ENCODE measurements at places on chromosomes 11 and 22.

DNA sequence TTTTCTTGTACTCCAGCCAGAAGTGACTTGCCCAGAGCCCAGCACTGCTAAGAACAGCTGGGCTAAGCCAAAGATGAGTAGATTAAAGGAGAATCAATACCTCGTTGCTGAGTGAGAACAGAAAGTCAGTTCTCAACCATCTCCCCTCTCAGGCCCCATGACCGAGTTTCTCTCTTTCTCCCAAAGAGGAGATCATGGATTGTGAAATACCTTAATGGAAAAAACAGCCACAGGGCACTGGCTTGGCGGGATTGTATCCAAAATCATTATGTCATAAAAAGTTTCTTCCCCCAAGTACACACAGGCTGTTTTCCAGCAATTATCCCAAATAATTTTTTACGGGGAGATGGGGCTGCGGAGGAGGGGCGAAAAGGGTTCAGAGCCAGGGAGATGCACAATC is 111.8 kb upstream of the TMEM45B start:
- DNase-seq: no peak

- DNase-seq: no peak
These were observed 41.7 kb downstream of the KIAA1671 start for GRCh38 chr22:24994070-24994763.

DNA sequence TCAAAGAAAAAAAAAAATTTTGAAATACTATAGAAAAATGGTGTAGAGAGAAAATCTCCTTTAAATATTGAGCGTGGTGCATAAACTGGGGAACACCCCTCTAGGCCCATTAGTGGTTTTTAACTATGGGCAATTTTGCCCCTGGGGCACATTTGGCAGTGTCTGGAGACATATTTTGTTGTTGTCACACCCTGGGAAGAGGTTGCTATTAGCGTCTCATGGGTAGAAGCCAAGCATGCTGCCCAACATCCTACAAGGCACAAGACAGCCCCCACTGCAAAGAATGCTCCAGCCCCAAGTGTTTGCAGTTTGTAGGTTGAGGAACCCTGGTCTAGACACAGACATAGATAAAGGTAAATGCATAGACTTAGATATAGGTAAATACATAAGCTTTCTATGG is 92.6 kb downstream of the KIAA1671 start:
- DNase-seq: no peak

DNA sequence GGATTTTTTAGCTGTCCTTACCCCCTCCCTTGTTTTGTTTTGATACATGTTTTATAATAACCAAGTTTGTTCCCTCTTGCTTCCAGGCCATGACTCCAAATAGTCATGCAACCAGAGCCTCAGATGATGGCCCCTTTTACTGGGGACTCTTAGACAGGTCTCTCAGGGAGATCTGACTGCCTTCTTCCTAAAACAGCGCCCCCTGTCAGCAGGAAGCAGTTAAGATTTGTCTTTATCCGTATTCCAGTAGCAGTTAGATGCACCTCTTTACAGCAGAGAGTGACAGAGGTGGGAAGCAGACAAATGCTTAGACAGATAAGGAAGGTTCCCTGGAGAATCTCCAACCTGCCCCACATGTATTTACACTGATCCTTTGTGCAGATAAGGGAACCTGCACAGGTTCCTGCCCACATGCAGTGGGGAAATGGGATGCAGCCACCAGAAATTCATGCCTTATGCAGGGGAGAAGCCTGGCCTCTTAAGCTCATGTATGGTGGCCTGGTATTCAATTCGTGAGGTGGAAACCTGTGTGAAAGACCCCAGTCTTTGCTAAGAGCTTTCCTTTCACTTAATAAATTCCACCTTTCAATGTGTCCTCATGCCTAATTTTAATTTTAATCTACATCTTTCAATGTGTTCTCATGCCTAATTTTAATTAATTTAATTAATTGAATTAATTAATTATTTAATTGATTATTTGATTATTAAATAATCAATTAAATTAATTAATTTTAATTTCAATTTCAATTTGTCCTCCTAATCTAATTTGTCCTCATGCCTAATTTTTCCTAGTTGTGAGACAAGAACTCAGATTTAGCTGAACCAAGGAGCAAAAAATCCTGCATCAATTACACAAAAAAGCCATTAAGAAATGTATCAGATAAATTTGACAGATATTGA is 11.5 kb upstream of the GLYAT start:
- no peak for DNase-seq

DNA sequence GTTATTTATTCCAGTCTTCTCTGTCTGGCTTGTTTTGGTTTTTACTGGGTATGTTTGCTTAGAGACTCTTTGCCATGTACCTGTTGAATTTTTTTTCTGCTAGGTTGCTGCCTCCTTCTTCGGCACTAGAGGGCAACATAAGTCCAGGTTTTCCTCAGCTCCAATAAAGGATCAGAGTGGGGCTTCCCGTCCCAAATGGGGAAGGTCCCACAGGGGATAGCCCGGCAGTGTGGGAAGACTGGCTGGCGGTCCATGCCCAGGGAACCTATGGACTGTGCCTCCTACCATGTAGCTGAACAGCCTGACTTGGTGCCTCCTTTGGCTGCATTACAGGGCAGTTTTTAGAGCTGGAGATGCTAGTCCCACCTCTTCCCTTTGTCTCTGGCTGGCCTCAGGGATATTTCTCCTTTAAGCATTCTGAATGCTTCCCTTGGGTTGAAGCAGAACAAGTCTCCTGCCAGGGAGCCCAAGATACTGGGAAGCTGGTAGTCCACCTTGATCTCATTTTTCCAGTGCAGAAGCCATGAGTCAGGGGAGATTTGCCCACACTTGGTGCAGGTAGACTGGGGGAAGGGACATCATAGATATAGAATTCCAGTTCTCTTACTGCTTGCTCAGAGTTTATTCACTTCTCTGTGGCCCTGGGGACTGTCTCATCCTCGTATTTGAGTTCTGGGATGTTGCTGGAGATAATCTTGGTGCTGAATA is 60.2 kb downstream of the BRD1 start:
- peak; percentile 74 for DNase-seq

DNA sequence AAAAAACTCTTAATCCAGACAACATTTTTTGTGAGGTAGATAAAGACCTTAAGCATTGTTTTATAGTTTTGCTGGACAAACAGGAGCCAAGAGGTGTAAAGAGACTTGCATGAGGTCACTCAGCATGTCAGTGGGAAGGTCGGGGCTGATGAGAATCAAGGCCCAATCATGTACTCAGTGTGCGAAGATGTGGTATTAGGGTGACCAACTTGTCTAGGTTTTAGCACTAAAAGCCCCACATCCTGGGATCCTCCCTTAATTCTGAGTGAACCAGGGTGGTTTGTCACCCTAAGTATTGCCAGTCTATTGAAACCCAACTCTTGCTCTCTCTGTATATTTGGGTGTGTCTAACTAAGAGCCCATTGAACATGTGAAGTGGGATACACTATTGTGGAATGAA is 19.5 kb upstream of the SORL1-AS1 start:
- DNase-seq: no peak

- no peak for DNase-seq
These were observed 68.7 kb downstream of the SCN3B start for GRCh38 chr11:123585706-123586105.

GRCh38 chr11:90423378-90423777 is 200.5 kb upstream of the CHORDC1 start:
- no peak for DNase-seq

DNA sequence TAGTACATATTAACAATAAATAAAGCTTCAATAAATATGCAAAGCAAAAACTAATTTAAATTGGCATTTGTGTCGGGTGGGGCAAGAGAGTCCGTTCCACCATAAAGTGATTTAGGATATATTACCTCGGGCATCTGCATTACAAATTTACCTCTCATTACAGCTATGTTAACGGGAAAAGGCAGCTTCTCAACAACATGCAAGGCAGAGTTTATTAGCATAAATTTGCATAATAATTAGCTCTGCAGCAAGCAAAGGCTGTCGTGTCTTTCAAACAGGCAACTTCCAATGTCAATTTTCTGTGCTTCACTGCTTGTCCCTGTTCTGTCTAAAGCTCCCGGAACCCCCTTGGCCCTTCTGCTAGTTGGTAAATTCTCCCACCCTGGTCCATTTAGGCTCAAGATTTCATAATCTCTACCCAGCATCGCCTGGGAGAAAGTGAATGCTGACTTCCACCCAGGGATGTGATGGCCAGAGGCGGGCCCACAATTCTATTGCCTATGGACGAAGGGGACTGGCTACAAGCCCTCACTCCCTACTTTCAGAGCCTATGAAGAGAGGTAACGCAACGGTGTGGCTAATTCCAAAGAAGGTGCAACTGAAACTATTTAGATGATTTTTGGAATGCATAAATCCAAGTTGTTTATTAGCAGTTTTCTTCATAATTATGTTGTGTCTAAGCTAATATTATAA is 462.1 kb downstream of the OPCML start:
- DNase-seq: no peak

GRCh38 chr11:130897262-130898182 is 18.8 kb downstream of the SNX19 start:
- no peak for DNase-seq

- no peak for DNase-seq
These were observed 487.8 kb downstream of the BUD13 start for GRCh38 chr11:116285026-116285425.

GRCh38 chr11:60633645-60634044 is 65.8 kb upstream of the MS4A8 start:
- no peak for DNase-seq

GRCh38 chr11:78651136-78651775 is 76.6 kb upstream of the NARS2 start:
- no peak for DNase-seq
